ENCODE measurements at places on chromosomes 5 and 9.

GRCh38 chr5:39485079-39485478 is 60.3 kb upstream of the DAB2 start:
- DNase-seq: no peak

DNA sequence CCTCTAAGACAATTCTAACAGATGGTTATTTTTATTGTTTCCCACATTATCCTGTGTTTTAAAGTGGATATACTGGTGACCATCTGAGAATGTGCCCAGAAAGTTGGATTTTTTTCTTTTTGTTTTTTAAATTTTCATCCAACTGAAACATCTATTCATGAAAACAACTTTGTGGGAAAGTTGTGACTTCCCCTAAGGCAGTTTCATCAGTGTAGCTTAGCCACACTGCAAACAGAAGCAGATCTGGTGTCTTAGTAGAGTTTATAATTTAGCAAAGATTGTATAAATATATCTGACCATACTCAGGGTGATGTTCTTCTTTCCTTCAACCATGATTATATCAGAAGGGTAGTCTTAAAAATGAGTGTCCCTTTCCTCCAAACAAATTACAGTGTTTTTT is 1241.3 kb downstream of the MAT2B start:
- no peak for DNase-seq

DNA sequence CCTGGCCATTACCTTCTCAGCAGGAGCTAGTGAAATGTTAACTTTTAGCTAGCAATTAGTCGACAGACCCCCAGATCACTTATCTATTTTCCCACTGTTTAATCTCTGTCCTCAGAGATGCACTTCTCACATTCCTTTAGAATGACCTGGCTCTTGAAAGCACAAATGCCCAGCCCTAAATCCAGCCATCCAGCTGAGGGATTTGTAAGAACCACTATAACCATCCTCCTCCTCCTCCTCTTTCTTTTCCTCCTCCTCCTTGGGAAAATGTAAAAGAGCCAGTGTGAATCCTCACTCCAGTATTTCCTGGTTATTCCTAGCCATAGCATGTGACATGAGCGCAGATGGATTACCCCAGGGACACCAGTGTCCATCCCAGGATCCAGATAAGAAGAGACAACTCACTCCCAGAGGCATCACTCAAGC is 124.3 kb downstream of the ENC1 start:
- no peak for DNase-seq

DNA sequence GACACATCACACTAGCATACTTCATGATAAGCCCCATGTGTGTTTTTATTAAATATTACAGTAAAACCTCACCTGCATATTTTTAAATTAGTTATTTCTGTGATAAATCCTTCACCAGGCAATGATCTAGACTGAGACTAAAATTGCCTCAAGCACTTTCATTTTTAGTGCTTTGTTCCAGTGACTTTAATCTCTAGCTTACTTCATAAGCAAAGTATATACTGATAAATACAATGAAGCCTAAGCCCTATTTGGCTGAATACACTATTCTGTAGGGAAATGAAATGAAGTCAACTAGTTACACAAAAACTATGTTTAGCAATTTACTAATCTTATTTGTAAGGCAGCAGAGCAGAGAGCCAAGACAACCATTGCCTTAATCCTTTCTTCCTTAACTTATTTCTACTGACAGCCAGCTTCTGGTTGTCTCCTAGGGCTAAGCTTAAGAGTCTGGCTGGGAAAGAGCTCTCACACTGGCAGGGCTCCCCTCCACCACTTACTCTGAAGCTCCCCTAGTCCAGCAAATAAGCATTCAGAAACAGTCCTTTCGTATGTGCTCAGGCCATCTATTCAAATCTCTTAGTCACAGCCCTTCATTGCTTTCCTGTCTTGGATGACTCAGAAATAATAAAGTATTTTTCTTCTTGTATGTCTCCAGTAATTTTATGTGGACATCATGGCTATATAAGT is 31.4 kb upstream of the MTAP start:
- no peak for DNase-seq

DNA sequence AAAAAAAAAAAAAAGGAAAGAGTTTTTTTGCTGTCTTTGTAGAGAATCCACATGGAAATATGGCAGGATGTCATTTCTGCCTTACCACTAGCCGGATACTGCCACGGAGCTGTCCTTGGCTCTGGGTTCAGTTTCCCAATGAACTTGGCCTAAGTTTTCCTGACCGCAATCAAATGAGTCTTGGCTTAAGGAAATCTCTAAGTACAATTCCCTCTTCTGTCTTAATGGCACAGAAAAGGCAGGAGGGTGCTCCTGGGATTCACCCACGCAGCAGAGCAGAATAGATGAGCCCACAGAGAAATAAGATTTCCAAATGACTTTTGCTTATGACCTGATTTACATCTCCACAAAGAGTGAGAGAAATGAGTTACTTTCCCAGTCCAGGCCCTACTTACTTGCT is 284.0 kb upstream of the VLDLR start:
- no peak for DNase-seq

GRCh38 chr5:8788246-8788645 is 757.6 kb downstream of the SEMA5A start:
- no peak for DNase-seq

DNA sequence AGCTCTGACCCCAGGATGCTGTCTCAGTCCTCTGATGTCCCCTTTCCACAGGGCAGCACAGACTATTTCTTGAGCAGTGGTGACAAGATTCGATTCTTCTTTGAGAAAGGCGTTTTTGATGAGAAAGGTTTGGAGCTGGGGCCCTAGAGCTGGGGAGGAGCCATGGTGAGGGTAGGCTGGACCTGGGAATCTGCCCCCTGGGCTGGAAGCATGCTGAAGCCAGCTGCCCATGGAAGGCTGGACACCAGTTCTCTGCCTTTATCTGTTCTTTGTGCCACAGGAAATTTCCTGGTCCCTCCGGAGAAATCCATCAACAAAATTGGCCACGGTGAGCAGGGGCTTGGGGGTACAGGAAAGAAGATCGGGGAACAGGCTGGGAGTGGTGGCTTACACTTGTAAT is 12.9 kb downstream of the PHYHD1 start:
- DNase-seq: no peak

GRCh38 chr5:83026516-83026915 is 50.7 kb downstream of the TMEM167A start:
- no peak for DNase-seq

DNA sequence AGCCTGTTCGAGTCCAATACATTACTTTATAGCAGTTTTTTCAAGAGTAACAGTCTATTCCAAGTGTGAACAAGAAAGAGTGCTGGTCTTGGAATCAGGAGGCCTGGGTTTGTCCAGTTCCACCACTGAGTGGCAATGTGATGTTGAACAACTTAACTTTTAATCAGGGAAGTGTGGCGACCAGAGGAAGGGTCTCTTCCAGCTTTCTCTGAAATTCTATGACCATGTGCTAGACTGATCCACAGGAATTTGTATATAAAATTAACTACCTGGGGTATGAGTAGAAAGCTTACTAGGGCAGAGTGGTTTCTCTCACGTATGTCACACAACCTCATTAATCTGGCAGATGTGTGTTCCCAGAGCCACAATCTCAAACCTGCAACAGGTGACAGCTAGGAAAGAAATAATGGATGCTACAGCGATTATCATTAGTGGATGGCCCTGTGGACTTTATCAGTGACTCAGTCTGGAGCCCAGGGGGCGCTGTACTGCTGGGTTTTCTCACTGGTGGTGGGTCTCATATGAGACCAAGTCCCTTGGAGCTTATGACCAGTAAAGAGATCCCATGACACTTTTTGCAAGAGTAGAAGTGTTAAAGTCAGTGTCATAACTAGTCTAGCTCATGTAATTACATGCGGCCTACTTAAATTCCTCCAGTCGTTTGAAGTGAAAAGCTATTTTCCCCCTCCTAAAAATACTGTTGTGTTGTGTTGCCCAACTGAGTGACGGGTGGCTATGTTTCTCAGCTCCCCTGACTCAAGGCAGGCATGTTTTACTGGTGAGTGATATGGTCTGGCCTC is 116.5 kb downstream of the GDNF start:
- DNase-seq: peak; percentile 4

DNA sequence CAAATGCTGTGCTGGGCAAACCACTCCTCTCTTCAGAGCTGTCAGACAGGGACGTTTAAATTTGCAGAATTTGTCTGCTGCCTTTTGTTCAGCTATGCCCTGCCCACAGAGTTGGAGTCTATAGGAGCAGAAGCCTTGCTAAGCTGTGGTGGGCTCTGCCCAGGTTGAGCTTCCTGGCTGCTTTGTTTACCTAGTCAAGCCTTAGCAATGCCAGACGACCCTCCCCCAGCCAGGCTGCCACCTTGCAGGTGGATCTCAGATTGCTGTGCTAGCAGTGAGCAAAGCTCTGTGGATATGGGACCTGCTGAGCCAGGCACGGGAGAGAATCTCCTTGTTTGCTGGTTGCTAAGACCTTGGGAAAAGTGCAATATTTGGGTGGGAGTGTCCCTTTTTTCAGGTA is 314.9 kb downstream of the NNT start:
- DNase-seq: no peak

- DNase-seq: no peak
Measured at GRCh38 chr9:6656614-6657300, 11.2 kb upstream of the GLDC start.

DNA sequence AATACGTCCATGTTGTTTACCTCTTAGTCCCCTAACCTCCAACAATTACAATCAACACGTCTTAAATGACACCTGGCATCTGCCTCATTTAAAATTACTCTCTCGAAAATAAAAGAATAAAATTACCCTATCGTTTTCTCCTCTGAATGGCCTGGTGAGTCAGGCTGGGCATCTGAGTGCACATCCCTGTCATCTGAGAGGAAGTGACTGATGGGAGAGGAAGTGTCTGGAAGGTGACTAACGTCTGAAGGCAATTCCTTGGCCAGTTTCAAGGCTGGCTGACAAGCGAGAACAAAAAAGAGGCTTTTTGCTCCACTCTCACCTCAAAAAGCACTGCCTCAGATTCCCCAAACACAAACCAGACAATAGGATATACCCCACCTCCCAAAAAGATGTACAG is 57.7 kb downstream of the MAPKAP1 start:
- DNase-seq: peak; percentile 74

GRCh38 chr5:170501361-170501760 is 2.5 kb upstream of the KCNIP1 start:
- DNase-seq: no peak

GRCh38 chr9:90180381-90180780 is 462.2 kb downstream of the DIRAS2 start:
- no peak for DNase-seq

DNA sequence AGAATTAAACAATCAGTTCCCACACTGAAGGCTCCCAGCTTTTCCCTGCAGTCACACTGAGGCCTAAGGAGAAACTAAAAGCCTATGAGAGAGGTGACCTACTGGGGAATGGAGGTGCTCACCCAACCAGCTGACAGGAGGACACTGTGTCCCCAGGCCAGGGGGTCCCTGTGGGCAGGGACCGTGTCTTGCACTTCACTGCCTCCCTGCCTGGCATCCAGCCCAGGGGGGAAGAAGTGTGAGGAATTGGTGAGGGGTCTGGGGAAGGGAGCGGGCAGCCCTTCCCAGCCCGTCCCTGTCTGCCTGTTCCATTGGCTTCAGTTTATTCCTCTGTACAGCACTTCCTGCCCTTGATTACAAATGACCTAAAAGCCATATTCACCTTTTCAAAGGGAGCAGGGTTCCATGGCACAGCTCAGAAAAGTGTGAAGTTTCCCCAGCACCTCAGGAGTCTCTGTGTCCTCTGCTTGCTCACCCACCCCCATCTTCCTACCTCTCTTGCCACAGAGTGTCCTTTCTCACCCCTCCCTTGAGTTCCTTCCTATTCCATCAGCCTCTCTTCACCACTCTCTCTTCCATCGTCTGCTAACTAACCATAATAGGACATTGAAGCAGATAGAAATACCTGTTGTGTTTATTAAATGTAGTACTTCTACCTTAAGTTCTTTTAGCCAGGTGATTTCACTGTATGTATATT is 12.9 kb downstream of the OTULINL start:
- no peak for DNase-seq

- DNase-seq: no peak
Measured at GRCh38 chr5:74064911-74065310, 438.9 kb downstream of the ARHGEF28 start.

- DNase-seq: no peak
Measured at GRCh38 chr9:129933185-129934040, 98.2 kb downstream of the USP20 start.

DNA sequence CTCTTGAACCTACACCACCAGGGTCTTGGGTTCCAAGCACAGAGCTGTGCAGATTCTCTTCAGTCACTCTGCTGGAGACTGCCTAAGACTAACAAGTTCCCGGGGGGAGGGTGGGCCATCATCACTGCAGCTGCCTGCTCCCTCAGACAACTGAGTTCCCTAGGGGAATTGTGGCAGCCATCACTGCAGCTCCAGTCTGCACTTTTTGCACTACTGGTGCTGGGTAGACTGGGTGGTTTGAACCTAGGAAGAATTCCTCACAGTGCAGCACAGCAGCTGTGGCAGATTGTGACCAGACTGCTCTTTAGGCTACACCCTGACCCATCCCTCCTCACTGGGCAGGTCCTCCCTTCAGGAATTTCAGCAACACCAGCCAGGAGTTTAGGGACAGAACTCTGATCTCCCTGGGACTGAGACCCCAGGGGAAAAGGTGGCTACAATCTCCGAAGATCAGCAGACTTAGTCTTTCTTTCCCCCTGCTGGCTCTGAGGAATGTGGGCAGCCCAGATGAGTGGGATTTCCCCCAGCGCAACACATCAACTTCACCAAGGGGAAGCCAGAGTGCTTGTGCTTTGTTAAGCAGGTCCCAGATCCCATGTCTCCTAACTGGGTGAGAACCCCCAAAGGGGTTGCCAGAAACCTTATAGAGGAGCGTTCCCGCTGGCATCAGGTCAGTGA is 30.9 kb upstream of the RGMB start:
- DNase-seq: no peak

DNA sequence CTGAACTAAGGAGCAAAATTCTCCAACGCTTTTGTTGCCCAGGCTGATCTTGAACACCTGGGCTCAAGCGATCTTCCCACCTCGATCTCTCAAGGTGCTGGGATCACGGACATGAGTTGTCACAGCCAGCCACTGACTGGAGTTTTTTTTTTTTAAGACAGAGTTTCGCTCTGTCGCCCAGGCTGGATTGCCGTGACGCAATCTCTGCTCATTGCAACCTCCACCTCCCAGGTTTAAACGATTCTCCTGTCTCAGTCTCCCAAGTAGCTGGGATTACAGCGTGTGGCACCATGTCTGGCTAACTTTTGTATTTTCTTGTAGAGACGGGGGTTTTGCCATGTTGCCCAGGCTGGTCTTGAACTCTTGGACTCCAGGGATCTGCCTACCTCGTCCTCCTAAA is 58.2 kb downstream of the EHMT1 start:
- no peak for DNase-seq

DNA sequence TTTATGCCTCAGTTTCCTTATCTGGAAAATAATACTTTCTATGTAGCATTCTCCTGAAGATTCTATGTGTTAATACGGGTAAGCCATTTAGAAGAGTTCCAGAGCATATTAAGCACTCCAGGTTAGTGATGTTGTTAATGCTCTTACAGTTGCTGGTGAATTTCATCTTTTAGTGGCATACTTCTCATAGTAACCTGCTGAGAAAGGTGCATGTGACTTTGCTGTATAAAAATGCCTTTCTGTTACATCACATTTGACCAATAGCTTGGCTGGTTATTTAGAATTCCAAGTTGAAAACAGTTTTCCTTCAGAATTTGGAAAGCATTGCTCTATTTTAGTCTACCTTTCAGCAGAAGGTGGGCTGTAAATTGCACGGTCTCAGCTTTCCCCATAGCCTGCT is 27.2 kb downstream of the GCNT1 start:
- DNase-seq: no peak

- DNase-seq: no peak
Measured at GRCh38 chr5:168318240-168318639, 26.8 kb downstream of the WWC1 start.
